ENCODE measurements at places on chromosomes 13 and 19. TPM values are rescaled to one million over a fixed set of nuclear protein-coding genes. Genes with fewer than 3 reads are reported as not detected.

DNA sequence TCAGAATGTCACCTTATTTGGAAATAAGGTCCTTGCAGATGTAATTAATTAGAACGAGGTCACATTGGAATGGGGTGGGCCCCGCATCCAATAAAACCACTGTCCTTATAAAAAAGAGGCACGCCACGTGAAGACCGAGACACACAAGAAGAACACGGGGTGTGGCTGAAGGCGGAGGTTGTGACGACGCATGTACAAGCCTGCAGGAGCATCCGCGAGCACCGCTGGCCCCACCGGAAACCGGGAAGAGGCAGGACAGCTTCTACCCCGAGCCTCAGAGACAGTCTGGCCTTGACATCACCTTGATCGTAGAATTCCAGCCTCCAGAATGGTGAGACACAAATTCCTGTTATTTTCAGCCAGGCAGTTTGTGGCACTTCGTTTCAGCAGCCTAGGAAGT is 177.9 kb downstream of the COL4A1 start:
- DNase-seq = no peak

DNA sequence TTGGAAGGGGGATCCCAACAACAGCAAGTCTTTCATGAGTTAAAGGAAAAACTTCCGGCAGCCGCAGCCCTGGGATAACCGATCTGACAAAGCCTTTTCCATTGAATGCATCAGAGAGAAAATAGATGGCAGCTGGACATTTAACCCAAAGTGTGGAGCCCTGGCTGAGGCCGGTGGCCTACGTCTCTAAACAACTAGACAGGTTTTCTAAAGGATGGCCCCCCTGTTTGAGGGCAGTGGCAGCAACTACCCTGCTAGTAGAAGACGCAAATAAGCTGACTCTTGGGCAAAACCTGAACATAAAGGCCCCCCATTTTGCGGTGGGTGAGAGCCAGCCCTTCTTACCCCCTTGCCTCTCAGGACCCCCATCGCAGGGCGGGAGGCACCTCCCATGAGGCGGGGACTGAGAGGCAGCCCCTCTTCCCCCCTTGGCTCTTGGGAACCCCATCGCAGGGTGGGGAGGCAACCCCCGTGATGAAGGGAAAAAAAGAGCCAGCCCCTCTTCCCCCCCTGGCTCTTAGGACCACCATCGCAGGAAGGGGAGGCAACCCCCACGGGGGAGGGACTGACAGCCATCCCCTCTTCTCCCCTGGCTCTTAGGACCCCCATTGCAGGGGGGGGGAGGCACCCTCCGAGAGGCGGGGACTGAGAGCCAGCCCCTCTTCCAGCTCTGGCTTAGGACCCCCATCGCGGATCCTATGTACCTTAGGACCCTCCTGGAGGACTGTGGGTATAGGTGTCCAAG is 2422.9 kb upstream of the PCDH20 start:
- no peak for DNase-seq

- no peak for DNase-seq
These were observed at the start of gene LRRC25 for GRCh38 chr19:18397242-18398202. Gene LRRC25 (minus strand): TSS chr19:18397622. CDS start chr19:18396963, 659 bp downstream.

The OR7A5 gene
- not detected for total RNA-seq

The WASF3 gene
- 11.5 TPM for total RNA-seq

The IL12RB1 gene
- 3.1 TPM for total RNA-seq

DNA sequence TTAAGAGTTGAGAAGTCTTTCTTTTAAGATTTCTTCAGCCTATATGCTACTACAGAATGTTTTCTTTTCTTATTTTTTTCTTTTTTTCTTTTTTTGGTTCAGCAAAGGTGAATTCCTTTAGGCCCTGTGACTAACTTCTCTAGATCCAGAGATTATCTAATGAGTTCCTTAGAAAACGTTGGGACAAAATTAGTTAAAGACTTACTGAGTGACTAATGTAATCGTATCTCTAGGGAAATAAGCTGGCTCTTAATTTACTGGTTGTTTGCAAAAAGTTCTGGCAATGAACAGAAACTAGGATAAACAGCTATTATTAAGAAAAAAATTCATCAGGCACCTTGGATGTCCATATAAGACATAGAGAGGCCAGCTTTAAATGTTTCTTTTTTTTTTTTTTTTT is 30.7 kb upstream of the CSNK1A1L start:
- no peak for DNase-seq

GRCh38 chr19:33357556-33357955 is 16.0 kb upstream of the CEBPG start:
- DNase-seq = no peak

The GNG7 gene
- 12.4 TPM for total RNA-seq
